ENCODE measurements at places on chromosomes 5 and 9.

DNA sequence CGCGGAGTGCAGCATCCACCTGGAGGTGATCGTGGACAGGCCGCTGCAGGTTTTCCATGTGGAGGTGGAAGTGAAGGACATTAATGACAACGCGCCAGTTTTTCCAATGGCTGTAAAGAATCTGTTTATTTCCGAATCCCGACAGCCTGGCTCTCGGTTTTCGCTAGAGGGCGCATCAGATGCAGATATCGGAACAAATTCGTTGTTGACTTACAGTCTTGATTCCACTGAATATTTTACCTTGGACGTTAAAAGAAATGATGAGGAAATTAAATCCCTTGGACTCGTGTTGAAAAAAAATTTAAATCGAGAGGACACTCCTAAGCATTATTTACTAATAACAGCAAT is 611 bp downstream of the PCDHA3 start:
- DNase-seq: no peak

- DNase-seq: no peak
Measured at GRCh38 chr9:95225076-95225725, 92.3 kb downstream of the FANCC start.

GRCh38 chr5:149544028-149544420 is 7.2 kb downstream of the CSNK1A1 start:
- no peak for DNase-seq

GRCh38 chr9:120611690-120612068 is 31.7 kb upstream of the CDK5RAP2 start:
- DNase-seq: no peak

DNA sequence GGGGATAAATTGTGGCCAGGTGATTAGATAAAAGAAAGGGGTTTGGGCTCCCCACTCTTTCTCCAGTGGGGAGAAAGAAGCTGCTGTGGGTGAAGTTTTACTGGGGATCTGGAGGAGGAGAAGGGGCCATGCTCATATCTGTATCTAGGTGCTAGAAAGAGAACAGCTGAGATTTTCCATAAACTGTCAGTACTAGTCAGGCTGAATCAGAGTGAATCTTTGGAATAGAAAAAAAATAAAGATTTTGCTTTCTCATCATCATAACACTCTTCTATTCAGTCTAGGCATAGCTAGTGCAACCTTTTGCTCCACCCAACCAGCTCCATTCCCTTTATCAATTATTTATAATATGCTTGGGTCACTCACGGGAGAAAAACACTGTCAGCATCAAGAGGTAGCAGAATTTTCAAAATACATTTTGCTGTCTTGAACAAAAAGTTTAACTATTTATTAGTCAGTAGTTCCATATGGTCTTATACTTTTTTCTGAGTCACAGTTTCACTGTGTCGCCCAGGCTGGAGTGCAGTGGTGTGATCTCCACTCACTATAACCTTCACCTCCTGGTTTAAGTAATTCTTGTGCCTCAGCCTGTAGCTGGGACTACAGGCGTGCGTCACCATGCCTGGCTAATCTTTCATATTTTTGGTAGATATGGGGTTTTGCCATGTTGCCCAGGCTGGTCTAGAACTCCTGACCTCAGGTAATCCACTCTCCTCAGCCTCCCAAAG is 21.3 kb upstream of the ERMP1 start:
- DNase-seq: no peak

DNA sequence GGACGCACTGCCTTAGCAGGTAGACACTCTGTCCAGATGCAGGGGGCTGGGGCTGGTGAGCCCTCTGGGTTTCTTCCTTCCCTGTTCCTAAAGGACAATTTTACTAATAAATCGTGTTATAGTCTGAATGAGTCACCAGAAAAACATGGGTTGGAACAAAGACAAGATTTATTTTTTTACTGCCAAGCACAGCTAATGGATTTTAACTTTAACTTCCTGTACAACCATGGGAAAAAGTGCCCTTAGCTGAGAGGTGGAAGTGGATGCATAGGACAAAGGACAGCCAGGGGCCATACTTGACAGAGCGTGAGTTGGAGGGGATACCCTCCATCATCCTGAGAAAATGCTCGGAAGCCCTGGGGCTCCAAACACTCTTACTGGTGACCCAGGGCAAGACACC is 300.7 kb downstream of the MSX2 start:
- no peak for DNase-seq

DNA sequence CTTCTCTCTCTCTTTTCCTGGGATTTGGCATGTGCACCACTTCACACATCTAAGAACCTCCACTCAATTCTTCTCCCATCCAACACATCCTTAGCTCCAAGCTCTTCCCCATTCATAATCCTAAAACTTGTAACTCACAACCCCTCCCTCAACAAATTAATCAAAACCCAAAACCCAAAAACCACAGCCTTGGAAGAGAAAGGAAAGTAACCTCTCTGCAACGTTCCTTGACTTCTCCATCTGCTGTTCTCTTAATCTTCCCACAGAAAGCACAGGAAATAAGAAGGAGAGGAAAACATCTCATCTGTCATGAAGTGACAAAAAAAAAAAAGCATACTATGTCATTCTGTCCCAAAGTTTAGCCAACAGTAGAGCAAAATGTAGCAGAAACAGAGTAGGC is 66.2 kb downstream of the DRD1 start:
- no peak for DNase-seq

GRCh38 chr9:89116064-89116804 is 62.4 kb downstream of the SHC3 start:
- no peak for DNase-seq

DNA sequence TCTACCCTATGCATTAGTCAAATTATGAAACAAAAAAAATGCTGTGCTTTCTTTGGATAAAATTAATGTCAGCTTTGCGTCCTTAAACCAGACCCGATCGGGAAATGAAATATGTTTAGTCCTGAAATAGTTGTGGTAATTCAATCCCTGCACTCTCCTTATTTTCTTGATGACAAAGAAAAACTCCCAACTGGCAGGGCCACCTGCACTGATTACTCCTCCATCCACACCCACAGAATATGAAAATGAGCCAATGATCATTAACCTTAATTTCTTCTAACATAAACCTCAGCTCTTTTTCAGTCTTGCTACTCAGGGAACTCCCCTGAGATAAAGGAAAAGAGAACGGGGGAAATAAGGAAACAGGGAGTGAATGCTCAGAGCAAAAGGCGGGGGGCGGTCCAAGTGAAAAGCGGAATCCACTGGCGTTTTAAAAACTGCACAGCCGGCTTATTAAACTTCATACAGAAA is 245.3 kb downstream of the BNC2 start:
- DNase-seq: no peak

DNA sequence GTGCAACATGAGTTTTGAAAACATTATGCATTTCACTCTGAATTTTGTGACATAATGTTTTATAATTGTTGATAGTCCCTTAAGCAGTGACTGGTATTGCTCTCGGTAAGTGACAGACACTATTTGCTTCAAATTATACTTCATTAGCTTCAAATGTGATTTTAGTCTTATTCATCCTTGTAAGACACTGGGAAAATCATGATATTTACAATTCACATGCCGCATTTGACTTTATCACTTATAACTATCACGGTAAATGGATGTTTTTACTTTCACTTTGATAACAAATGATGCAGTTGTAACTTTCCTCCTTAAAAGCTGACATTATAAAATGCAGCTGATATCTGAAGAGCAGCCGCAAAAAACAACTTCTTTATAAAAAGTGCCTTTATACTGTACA is 44.1 kb upstream of the ITGA2 start:
- DNase-seq: no peak

DNA sequence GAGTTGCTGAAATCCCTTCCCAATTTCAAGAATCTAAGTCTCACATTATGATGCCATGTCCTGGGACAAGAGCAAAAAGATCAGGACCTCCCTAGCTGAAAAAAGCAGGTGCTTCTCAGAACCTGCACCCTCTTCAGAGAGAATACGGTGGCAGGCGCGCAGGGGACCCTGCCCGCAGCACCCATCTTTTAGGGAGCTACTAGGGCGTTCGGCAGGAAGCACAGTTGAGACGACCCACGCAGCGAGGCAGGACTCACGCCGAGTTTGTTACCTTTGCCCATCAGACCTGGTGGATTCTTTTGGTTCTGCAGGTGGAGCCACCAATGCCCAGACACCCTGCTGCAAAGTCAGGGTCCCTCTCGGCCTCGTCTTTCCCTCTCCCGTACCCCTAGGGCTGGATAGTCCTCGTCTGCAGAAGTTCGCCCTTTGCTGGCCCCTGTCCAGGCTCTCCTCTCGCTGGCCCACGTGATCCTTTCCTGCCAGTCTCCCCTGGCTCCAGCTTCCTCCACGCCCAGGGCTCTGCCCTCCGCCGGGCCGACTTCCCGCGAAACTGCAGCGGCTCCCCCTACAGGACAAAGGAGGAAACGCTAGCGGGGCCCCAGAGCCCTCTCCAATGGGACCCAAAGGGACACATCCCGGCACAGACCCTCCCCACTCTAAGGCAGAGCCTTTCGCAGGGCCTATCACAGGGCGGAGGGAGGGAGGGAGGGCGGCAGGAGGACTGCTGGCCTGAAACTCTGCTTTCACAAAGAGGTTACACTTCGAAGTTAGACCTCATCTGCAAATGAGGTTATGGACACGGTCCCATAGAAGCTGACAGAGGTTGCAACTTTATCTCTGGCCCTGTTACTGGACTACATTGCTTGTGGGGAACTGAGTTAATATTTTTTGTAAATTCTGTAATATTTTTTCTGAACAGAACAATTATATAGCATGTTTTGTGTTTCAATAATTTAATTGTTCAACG is 28.8 kb downstream of the TMEM174 start:
- DNase-seq: peak; percentile 73

DNA sequence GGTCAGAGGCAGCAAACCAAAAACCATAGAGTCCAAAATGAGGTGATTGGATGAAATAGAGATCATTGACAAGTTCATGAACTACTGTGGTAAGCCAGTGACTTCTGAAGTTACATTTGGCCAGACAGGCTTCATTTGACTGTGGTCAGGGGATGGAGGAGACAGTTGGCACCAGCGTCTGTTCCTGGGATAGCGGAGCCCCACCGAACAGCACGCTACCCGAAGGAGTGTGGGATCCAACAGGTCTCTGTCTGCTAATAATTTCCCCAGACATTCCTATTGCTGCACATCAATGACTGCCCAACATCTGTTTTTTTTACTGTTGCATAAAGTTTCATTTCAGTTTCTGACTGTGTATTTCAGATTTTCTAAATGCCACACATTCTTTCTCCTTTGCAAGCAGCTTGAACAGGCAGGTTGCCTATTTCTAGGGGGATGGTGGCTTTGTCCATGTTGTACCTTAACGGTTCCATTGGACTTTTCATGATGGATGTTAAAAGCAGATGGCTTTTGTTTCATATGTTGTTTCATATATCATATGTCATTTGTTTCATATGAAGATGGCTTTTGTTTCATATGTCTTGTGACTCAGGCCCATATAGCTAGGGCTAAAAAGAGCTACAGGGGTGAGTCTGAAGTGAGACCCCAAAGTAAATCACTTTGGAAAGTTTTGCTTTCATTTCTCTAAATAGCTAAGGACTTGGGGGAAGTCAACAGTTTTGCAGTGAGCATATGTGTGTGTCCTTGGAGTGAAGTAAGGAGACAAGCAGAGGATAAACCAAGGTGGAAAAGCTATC is 180.8 kb downstream of the GOLPH3 start:
- DNase-seq: no peak

- no peak for DNase-seq
Measured at GRCh38 chr5:137291031-137291430, 208.1 kb downstream of the SPOCK1 start.

DNA sequence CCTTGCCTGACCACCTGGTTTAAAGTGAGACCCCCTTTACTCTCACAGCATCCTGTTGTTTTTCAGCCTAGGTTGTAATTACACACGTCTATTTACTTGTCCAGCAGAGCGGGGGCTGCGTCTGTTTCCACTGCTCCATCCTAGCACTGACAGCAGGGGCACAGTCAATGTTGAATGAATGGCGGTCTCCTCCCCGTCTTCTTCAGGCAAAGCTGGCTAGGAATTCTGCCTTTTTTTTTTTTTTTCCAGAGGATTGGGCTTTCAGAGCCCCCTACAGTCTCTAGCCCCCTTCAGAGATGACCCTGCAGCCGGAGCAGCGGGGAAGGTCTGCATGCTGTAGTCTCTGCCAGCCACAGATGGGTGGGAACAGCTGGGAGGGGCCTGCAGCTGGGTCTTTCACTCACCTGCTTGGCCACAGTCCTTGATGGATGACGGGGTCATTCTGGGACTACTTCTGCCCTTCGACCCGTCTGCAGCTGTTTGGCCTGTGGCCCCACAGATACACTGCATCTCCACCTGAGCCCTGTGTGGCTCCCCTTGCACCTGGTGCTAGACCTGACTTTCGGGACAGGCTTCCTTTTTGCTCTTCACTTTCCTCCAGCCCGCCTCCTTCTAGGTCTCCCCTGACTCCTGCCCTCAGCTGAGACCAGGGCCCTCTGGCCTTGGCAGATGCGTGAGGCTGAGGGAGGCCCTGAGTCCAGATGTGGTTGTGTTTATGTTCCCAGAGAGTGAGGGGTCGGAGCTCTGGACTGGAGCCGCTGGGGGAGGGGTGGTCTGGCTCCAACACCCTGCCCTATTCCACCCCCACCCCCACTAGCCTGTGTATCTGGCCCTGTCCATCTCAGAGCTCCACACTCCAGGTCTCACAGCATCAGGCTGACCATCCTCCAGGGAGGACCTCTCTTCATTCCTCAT is 8.0 kb downstream of the PITX1 start:
- DNase-seq: no peak

DNA sequence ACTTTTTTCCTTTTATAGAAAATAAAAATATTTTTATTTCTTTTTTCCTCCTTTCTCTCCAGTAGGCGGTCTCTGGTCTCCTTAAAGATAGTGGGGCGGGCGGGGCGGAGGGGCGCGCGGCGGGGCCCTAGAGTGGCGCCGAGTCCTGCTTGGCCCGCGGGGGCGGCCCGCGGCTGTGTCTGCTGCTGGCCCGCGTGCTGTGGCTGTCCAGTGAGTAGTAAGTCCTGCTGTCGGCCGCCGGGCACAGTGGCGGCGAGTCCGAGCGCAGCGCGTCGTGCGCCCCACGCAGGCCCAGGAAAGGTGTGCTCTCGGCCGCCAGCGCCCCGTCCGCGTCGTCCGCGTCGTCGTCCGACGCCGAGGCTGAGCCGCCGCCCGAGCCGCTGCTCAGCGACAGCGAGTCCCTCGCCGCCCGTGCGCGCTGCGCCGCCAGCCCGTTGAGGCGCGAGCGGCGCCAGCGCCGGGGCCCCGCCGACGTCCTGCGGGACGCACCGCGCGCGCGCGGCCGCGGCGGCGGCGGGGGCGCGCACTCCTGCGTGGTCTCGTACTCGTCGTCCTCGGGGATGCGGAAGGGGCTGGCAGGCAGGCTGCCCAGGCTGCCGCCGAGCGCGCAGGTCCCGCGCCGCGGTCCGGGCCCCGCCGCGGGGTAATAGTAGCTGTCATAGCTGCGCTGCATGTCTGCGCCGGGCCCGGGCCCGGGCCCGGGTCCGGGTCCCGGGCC is 52.3 kb downstream of the PSD2 start:
- peak; percentile 77 for DNase-seq

GRCh38 chr9:92740446-92740961 is 24.1 kb downstream of the BICD2 start:
- DNase-seq: no peak

- no peak for DNase-seq
Measured at GRCh38 chr5:79305706-79306105, 69.8 kb downstream of the JMY start.
